Aorta (tissue), 5 donors: ENCODE measurements at places on chromosomes 6 and 20.
A peak's percentile ranks its signal among the peaks of the same experiment; 100 is the strongest.

- no peak for DNase-seq
Measured at GRCh38 chr6:158058171-158058651, 76.5 kb downstream of the SYNJ2 start.

- no peak for DNase-seq
Measured at GRCh38 chr6:5036269-5036668, 32.4 kb upstream of the RPP40 start.

DNA sequence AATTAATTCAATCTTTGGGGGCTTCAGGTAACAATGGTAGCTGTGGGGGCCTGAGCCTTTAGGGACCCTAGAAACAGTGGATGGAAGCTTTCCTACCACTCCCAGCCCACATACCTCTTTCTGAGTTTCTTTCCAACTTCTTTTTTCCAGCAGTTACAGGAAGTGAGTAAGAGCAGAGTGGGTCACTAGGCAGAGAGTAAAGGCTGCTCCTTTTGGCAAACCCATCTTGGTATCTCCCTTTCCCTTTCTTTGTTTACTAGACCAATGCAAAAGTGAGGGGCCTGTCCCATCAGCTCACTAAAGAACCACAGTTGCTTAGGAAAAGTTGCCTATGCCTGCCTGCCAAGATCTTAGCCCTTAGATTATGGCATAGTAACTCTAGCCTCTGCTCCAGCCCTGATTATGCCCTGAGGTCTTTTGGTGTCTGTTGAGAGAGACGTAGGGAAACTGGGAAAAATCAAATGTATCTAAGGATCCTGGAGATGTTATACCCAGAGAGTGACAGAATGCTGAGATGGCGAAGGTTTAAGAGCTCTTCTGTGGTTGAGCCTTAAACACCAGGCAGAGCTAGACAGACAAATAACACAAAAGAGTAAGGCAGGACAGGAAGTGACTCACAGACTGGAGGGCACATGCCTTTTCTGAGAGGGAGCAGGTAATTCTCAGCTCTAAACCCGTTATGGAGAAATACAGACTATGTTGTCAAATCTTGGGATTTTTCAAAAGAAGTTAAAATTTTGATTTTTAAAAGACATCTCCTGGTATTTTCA lies 31.3 kb downstream of the TRMT6 start:
- DNase-seq, result no peak

GRCh38 chr20:4635781-4636180 lies 85.9 kb upstream of the PRND start:
- DNase-seq, result no peak

- DNase-seq, result no peak
Measured at GRCh38 chr20:24131281-24131680, 142.7 kb upstream of the GGTLC1 start.

GRCh38 chr20:9281803-9282202 lies 212.9 kb downstream of the PLCB4 start:
- no peak for DNase-seq

- DNase-seq, result no peak
Measured at GRCh38 chr6:6614096-6614982, 25.8 kb downstream of the LY86 start.

DNA sequence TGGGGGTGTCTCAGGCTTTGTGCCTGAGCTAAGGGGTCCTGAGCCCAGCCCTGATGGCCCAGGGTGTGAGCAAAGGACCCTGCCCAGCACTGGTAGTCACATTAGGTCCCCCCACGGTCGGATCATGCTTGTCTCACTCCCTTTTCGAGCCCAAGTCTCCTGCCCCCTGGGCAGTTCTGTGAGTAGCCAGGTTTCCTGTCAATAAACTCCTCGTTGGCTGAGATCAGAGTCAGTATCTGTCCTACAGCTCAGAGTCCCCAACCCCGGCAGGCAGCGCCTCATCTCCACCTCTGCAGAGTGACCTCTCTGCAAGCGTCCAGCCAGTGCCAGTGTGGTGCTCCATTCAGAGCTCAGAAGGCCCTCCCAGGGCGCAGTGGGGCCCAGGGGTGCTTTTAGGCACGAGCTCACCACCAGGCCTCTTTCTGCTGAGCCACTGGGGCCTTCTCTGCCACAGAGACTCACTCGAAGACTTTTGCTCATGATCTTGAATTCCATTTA lies 93.7 kb upstream of the PMEPA1 start:
- DNase-seq, result peak; percentile 59

DNA sequence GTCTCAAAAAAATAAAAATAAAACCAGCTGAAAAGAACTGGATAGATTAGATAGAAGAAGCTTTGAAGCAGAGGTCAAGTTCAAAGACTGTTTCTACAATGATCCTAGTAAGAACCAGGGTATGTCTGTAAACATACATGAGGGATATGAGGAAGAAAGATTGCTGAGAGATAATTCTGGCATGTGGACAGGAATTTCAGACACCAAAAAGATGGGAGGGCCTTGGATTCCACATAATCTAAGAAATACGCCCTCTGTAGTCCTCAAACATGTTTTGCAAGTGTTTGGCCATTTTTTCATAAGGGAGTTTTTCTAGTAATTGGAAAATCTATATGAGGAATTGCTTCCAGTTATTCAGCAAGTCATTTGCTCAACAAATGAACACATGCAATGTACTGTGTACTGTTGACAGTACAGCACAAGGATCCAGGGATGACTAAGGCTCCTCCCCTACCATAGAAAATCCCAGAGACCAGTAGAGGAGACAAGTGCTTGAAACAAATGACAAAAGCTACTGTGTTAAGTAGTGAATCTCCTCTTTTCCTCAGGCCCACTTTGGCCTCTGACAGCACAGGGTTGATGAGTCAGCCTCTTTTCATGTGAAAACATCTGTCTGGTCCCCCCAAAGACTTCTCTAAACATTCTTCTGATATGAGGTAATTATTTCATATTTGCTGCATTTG lies 795.9 kb downstream of the MAFB start:
- DNase-seq, result no peak

GRCh38 chr6:24689964-24690363 lies 23.1 kb downstream of the ACOT13 start:
- no peak for DNase-seq

- DNase-seq, result no peak
Measured at GRCh38 chr20:36307412-36308325, 1.5 kb downstream of the DLGAP4 start.

GRCh38 chr6:139017227-139017626 lies 11.3 kb upstream of the ABRACL start:
- no peak for DNase-seq
